ENCODE measurements at places on chromosomes 2 and 18.

GRCh38 chr2:65937379-65938160 is 497.4 kb upstream of the MEIS1 start:
- DNase-seq: no peak

- DNase-seq: no peak
Observed at GRCh38 chr2:73700131-73700611, 37.0 kb downstream of the TPRKB start.

DNA sequence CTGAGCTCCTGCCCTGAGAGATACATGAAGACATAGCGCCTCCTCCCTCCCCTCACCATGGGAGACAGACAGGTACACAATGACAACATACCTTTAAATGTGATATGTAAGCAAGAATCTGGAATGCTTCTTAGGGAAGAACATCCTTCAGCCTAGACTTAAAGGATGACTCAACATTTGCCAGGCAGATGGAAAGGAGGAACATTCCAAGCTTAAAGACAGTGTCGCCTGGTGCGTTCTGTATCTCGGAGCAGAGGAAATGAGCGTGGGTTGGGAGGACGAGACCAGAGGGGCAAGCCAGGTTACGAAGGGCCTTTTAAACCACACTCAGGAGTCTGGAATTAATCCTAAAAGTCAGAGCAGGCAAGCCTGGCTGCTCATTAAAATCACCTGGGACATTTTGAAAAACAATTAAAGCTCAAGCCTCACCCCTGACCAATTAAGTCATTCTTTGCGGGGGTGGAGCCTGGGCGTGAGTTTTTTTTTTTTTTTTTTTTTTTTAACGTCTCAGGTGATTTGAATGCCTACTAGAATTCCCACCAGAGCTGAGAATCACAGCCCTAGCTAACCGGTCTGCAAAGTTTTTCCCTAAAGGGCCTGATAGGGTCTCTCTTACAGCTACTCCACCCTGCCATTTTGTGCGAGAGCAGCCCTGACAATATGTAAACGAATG is 131.2 kb upstream of the SEC11C start:
- DNase-seq: no peak

- DNase-seq: no peak
Observed at GRCh38 chr2:70947556-70948184, 12.0 kb downstream of the ATP6V1B1 start.

DNA sequence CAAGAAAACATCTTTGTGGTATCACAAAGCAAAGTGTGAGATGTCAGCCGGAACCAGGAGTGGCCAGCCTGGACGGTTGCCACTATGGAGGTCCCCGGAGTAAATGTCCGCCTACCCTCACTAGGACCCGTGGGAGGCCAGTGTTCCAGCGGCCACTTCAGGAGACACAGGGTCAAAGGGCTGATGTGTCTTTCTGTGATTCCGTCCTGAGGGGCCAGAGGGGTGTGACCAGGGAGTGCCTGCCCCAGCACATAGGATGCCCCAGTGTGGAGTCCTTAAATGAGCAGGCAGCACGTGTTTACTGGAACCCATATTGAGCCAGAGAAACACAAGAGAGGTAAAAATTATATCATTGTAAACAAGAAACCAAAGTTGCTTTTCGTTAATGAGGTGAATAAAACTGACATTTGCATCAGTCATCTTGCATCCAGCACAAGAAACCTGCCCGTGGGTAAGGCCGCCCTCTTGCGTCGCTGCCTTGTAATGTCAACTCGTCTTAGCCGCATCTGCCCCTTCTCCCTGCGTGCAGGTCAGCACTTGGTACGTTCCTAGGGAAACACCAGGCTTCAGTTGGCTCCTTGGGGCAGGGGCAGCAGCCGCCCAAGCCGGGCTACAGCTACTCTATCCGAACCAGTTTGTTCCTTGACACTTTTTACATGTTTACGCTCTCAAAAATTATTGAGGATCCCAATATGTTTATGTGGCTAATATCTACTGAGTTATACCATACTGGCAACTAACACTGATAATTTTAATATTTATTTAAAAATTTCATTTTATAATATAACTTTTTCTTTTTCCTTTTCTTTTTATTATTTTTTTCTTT is 46.7 kb upstream of the LAPTM4A start:
- peak; percentile 71 for DNase-seq

DNA sequence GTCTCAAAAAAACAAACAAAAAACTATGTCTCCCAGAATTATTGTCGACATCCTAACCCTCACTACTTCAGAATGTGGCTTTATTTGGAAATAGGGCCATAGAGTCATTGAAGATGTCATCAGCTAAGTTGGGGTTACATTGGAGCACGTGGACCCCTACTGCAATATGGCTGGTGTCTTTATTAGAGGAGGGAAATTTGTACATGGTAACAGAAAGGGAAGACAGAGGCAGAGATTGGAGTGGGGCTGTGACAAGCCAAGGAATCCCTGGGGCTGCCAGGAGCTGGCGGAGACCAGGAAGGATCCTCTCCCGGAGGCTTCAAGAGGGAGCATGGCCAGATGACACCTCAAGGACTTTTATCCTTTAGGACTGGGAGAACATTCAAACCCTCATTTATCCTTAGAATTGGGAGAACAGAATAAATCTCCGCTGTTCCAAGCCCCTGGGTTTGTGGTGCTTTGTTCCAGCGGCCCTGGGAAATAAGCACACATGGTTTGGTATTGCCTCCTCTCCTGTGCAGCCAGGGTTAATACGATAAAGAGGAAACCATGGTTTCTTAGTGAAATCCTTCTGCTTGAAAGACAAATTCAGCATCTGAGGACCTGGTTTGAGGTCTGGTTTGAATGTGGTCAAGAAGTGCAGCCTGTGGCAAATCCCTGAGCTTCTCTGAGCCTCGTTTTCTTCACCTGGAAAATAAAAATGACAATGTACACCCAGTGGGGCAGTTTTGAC is 184.7 kb downstream of the MYCN start:
- no peak for DNase-seq

- DNase-seq: no peak
Observed at GRCh38 chr18:70334728-70335329, 46.0 kb downstream of the SOCS6 start.

DNA sequence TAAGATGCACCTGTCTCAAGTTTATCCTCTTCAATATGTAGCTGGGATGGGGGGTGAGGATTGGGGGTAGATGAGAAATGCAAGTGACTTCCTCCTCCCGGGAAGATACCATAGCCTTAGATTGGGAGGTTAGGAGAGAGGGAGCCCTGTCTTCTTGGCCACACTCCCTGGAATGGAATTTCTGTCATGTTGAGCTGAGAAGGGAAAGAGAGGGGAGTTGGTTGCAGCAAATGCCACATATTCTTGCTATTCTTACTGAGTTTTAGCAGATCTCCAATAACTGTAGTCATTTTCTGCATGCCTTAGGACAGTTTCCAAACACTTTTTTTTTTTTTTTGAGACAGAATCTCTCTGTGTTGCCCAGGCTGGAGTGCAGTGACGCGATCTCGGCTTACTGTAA is 35.9 kb downstream of the TAF4B start:
- DNase-seq: no peak

GRCh38 chr2:177796011-177796410 is 276.6 kb downstream of the PDE11A start:
- DNase-seq: no peak

- no peak for DNase-seq
Observed at GRCh38 chr2:119214453-119215037, 9.1 kb upstream of the STEAP3 start.

GRCh38 chr18:41921770-41922169 is 33.3 kb upstream of the PIK3C3 start:
- no peak for DNase-seq

DNA sequence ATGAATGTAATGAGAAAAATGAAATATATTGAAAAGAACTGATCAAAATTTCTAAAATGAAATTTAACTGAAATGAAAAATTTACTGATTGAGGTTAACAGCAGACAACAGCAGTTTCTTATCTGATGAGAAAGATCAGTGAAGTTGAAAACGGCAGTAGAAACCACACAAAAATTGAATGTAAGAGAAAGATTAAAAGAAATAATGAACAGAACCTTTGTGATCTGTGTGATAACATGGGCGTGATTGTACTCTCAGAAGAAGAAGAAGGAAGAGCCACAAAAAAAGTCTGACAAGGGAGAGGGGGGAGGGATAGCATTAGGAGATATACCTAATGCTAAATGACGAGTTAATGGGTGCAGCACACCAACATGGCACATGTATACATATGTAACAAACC is 45.2 kb downstream of the FAM117B start:
- DNase-seq: no peak

- no peak for DNase-seq
Observed at GRCh38 chr18:66813138-66813537, 209.2 kb upstream of the CDH19 start.

DNA sequence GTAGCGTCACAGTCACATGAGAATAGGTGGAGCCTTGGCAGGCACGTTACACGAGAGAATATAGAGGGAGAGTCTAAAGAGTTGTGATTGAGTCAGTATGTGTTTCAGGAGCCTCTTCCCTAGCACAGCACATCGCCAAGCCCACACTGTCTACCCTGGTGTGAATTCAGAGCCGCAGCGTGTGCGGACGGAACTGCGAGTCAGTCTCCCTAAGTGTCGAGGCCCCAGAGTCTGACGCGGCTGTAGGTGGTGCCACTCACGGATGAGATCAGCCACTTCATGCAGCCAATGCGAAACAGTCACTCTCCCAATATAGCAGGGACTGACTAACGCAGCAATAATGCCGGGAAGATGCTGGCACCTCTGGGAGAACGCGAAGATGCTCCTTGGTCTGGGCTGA is 587.3 kb upstream of the ID2 start:
- DNase-seq: no peak

DNA sequence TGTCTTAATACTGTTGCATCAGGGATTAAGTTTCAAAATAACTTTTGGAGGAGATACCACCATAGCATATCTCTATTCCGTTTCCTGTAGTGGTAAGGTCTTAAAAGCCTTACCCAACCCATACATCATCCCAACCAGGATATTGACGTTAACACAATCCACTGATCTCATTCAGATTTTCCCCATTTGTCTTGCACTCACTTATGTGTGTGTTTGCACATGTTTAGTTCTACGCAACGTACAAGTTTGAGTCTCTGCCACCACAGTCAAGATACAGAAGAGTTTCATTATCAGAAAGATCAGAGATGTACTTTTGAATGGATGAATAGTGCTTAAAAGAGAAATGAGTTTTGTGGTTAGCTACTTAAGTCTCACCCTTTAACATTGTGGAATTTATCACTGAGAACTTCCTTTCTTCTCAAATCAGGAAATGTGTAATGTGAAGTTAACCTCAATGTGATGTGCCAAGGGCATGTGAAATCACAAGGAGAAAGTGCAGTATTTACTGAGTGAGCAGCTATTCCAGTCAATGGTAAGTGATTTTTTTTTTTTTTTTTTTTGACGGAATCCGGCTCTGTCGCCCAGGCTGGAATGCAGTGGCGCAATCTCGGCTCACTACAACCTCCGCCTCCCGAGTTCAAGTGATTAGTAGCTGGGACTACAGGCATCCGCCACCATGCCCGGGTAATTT is 69.2 kb upstream of the EPHA4 start:
- no peak for DNase-seq

- no peak for DNase-seq
Observed at GRCh38 chr2:40034198-40034597, 255.1 kb upstream of the THUMPD2 start.

GRCh38 chr2:173278794-173279526 is 75.7 kb upstream of the CDCA7 start:
- no peak for DNase-seq

- DNase-seq: no peak
Observed at GRCh38 chr2:235162082-235162836, 210.4 kb downstream of the SH3BP4 start.

- no peak for DNase-seq
Observed at GRCh38 chr2:31207790-31208189, 9.5 kb downstream of the CAPN14 start.

DNA sequence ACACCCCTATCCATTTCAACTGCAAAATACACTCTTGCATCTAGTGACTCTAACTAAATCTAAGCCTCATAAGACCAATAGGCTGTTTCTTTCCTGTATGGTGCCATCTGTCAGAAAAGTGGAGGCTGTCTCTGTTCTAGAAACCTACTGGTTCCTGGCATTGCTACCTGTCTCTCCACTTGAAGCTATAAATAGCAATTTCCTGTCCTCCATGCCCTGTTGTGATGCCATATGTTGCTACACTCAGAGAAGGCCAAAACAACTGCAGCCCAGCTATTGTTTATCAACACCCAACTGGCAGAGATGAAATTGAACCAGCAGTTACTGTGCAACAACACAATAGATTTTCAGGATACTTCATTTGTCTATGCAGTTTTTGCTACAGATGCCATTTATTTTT is 1355.1 kb upstream of the SLC39A10 start:
- DNase-seq: peak; percentile 11

DNA sequence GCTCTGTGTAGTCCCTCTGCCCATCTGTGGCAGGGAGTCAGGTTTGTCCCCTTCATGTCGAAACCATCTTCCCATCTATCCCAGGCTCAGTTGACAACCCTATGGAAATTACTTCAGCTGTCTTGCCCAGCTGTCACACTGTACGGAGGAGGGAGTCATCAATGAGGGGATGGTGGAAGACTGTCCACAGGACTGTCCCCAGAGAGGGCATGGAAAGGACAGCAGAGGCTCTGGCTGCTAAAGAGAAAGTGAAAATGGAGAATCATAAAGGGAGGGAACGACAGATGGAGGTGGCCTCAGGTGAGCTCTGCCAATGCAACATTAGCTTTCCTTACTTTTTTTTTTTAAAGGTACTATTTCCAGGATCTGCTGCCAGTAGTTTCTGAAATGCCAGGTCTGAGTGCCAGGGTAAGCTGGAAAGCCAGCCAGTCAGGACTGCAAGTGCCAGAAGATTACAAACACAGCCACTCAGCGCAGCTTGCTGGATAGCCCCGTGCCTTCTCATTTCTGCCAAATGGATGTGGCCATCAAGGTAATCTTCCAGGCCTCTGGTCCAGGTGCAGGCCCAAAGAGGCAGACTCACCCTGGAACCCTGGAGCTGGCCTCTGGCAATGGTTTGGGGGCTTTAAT is 192.8 kb downstream of the AGPS start:
- no peak for DNase-seq

DNA sequence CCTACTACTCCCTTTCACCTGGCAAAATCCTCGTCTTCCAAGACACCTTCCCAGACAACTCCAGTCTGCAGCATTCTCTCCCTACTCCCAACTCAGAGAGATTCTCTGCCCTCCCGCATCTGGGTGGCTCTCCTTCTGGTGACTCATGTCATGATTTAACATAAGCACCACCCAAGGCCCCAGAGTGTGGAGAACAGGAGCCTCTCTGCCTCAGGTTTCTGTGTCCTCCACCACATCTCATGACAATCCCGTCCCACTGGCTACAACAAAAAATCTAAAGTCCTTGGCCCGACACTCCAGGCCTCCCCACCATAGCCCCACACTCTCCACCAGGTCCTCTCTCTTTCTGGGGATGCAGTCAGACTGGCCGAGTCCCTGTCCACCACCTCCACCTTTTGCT is 197.1 kb downstream of the BCL11A start:
- no peak for DNase-seq

Data from NCI-H2081 treated with DMSO at 0.1 percent for 48 hours (cell line).